T-helper 2 cell treated with Interferon-gamma antibody and Interleukin-4, amounts not matched to agents 100 ng/mL and 5 ng/mL, for 36 hours (primary cell): ENCODE measurements at places on chromosomes 2 and 18. TPM values are rescaled to one million over a fixed set of nuclear protein-coding genes. Genes with fewer than 3 reads are reported as not detected.

Gene SLC23A3
- total RNA-seq, result 1.5 and 2.1 TPM in 2 replicates

Gene RNF152
- total RNA-seq, result 0.05 and 0.11 TPM in 2 replicates

Gene SERPINB3
- not detected in 2 replicates for total RNA-seq

Gene KCNJ3
- total RNA-seq, result not detected in 2 replicates

Gene ALPG
- total RNA-seq, result not detected in 2 replicates

Gene PPP1R7
- total RNA-seq, result 93.6 and 98.1 TPM in 2 replicates

Gene SLC14A1
- 2.4 and 2.8 TPM in 2 replicates for total RNA-seq

Gene IL37
- not detected in 2 replicates for total RNA-seq

Gene LAMA1
- total RNA-seq, result not detected in 2 replicates

Gene CGREF1
- total RNA-seq, result 2.9 and 3.1 TPM in 2 replicates

Gene CDK5R2
- total RNA-seq, result not detected in 2 replicates

Gene ONECUT2
- total RNA-seq, result not detected in 2 replicates

Gene TRIM43B
- total RNA-seq, result not detected in 2 replicates

Gene LRATD1
- total RNA-seq, result not detected in 2 replicates

Gene CHRNG
- total RNA-seq, result not detected in 2 replicates

Gene TUBA4B
- not detected in 2 replicates for total RNA-seq

Gene EFR3B
- 0.09 TPM in 2 replicates for total RNA-seq

Gene EFEMP1
- not detected in 2 replicates for total RNA-seq

Gene MTERF4
- 33.7 and 33.8 TPM in 2 replicates for total RNA-seq

Gene CCDC121
- total RNA-seq, result 1.1 and 1.2 TPM in 2 replicates

Gene SMYD1
- total RNA-seq, result not detected in 2 replicates

Gene C1QL2
- not detected in 2 replicates for total RNA-seq

Gene HRH4
- total RNA-seq, result 2.0 and 2.7 TPM in 2 replicates

Gene AQP12A
- total RNA-seq, result not detected in 2 replicates

Gene GKN2
- not detected in 2 replicates for total RNA-seq

Gene ACADL
- total RNA-seq, result not detected in 2 replicates

Gene CRIM1
- 3.1 and 4.3 TPM in 2 replicates for total RNA-seq

Gene AKAIN1
- not detected in 2 replicates for total RNA-seq

Gene GRB14
- not detected in 2 replicates for total RNA-seq

Gene RBM44
- total RNA-seq, result 0.84 and 0.93 TPM in 2 replicates

Gene TMEM163
- total RNA-seq, result 0.25 and 0.30 TPM in 2 replicates

Gene NEB
- total RNA-seq, result 0.61 and 0.64 TPM in 2 replicates

Gene GALNT13
- total RNA-seq, result 0.14 and 0.18 TPM in 2 replicates

Gene PIEZO2
- not detected in 2 replicates for total RNA-seq

Gene TCF23
- not detected in 2 replicates for total RNA-seq

Gene EPAS1
- 21.1 and 28.2 TPM in 2 replicates for total RNA-seq

Gene PROKR1
- not detected in 2 replicates for total RNA-seq

Gene ARL5A
- 53.5 and 58.9 TPM in 2 replicates for total RNA-seq

Gene MAB21L4
- total RNA-seq, result not detected in 2 replicates

Gene UGT1A5
- not detected in 2 replicates for total RNA-seq

Gene REG1B
- not detected in 2 replicates for total RNA-seq

Gene HOXD9
- not detected in 2 replicates for total RNA-seq
